ENCODE measurements at places on chromosomes 5 and 9. TPM values are rescaled to one million over a fixed set of nuclear protein-coding genes. Genes with fewer than 3 reads are reported as not detected.

Gene ZDHHC11
- total RNA-seq: 12.6 TPM

Gene PCDHB11
- total RNA-seq: 0.08 TPM

Gene SLC25A2
- total RNA-seq: not detected

Gene TXNDC8
- not detected for total RNA-seq

Gene PCDHB2
- 3.7 TPM for total RNA-seq

Gene GMCL2
- not detected for total RNA-seq

Gene FIBCD1
- 19.2 TPM for total RNA-seq

Gene CCIN
- total RNA-seq: 0.08 TPM

Gene RFESD
- total RNA-seq: 2.0 TPM

Gene PCDHA1
- 0.14 TPM for total RNA-seq

Gene ANKRD20A1
- 1.8 TPM for total RNA-seq

Gene STPG3
- not detected for total RNA-seq

Gene CAMLG
- 29.6 TPM for total RNA-seq

Gene RBM27
- total RNA-seq: 10.6 TPM

Gene ANKRD34B
- 0.16 TPM for total RNA-seq

Gene PCDHB15
- not detected for total RNA-seq

Gene SLC31A1
- 18.6 TPM for total RNA-seq

Gene FSD1L
- total RNA-seq: 4.0 TPM

Gene CORO2A
- 1.1 TPM for total RNA-seq

Gene FBXL7
- total RNA-seq: 1.5 TPM

Gene LIX1
- total RNA-seq: not detected

Gene ANKRD33B
- total RNA-seq: 11.0 TPM

All from A549 treated with Mapracorat at 1 μM for 4 hours (cell line).